ENCODE measurements at places on chromosomes 11 and 22.

DNA sequence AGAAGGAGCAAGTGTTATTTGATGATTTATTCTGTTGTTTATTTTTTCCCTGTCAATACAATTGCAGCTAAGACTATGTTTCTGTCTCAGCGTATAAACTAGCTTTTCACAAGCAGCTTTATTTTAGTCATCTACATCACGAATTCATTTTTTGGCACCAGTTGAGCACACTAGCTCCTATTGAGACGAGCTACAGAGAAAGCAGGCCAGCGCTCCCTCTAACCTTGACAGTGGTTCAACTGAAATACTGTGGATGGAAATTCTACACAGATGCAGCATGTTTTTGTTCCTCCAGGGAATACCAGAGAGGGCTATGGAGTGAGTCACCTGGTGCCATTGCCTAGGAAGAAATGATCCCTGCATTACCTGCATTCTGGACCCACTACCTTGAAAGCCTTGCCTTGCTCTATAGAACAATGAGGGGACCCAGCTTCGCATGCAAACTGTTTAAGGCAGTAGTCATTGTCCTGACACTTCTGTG is 108.2 kb upstream of the ARHGAP42 start:
- DNase-seq = no peak

GRCh38 chr11:17500673-17501072 is 24.0 kb upstream of the ABCC8 start:
- no peak for DNase-seq

DNA sequence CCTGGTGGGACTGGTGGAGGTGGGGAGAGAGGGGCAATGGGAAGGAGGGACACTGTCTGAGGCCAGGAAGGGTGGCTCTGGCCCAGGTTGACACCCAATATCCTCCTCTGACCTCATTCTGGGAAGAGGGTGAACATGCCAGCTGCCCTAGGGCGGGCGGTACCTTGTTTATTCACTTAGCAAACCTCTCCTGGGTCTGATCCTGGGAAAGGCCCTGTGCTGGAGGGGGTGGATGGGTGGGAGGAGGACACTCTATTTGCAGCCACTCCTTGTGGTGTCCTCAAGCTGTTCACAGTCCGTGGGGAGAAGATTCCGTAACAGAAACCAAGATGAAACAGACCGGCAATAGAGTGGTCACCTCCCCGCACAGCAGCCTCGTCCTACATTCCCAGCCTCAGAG is 49.7 kb upstream of the EIF3D start:
- DNase-seq = no peak

GRCh38 chr11:119320776-119321524 is 4.0 kb upstream of the MCAM start:
- peak; percentile 61 for DNase-seq

DNA sequence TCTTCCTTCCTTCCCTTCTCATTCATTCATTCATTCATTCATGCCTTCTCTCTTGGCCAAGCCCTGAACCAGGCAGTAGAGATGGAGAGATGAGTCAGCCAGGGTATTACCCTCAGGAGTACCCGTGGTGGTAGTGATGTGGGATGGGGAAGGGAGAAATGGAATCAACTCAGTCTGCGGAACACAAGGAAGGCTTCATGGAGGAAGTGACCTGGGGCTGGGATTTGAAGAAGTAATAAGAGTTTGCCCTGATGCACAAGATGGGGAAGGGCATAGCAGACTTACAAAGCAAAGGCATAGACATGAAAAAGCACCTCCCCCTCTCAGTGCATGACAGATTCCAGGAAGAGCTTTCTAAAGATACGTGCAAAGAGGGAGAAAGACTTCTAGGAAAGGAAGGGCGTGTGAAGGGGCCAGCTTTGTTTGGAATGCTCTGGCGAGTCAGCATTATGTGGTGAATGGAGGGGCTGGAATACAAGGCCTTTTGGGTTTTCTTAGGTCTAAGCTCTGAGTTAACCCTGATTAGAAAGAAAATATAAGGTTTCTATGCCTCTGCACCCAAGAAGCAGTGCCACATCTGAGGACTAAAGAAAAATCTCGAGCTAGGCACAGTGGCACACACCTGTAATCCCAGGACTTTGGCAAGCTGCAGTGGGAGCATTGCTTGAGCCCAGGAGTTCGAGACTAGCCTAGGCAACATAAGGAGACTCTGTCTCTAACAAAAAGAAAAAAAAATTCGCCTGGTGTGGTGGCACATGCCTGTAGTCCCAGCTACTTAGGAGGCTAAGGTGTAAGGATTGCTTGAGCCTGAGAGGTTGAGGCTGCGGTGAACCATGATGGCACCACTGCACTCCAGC is 36.4 kb upstream of the ACER3 start:
- no peak for DNase-seq

GRCh38 chr11:76680518-76681425 is 10.2 kb upstream of the LRRC32 start:
- DNase-seq = peak; percentile 70

- DNase-seq = peak; percentile 81
These were observed 4.4 kb downstream of the BCL9L start for GRCh38 chr11:118921121-118921928.

- peak; percentile 74 for DNase-seq
These were observed 67.6 kb upstream of the AMPD3 start for GRCh38 chr11:10387206-10388083.

DNA sequence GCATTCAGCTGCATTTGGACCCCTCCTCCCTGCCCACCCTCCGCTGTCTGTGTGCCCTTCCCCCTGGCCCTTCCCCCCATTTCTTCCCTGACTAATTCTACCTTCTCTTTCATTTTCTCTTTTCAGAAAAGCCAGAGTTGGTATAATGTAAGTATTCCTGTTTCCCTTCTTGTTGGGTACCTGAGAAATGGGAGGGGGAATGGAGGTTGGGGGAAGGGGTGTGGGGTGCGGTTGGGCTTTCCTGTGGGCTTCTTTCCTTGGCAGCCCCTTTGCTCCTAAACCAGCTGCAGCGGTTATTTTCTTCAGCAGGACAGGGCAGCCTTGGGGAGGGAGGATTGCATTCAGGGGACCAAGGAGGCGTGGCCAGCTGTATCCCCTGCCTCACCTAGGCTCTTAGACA is 70.2 kb downstream of the SCN3B start:
- no peak for DNase-seq

- no peak for DNase-seq
These were observed 79.4 kb upstream of the NNMT start for GRCh38 chr11:114216796-114217180.

GRCh38 chr11:118441770-118442275 is 5.5 kb downstream of the KMT2A start:
- no peak for DNase-seq

- DNase-seq = no peak
These were observed 2.6 kb downstream of the EWSR1 start for GRCh38 chr22:29270475-29271271.

- DNase-seq = no peak
These were observed 1002.7 kb downstream of the BRD1 start for GRCh38 chr22:48824712-48825651.

Measured in Right ventricle myocardium inferior (tissue), 1 donor.